ENCODE measurements at places on chromosomes 1 and 21.

DNA sequence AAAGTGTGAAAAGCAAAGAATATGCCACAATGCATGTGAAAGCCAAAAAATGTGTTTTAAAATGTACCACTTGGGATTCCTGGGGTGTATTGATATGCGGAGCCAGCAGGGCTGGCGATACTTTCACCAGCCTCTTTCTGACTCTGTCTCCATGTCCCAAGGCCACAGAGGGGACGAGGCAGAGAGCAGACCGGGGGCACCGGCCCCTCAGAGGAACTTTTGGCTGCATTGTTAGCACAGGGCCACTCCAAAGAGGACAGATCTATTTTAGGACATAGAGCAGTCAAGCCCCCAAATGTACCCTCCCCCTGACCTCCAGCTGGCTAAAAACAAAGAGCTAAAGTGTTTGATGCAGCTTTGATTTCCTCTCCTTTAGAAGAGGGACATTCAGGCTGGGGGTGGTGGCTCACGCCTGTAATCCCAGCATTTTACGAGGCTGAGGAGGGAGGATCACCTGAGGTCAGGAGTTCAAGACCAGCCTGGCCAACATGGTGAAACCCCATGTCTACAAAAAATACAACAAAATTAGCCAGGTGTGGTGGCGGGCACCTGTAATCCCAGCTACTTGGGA, 25.6 kb upstream of the ZNF436 start:
- no peak for DNase-seq

- DNase-seq = no peak
Observed at GRCh38 chr1:248811514-248812490, 13.9 kb downstream of the SH3BP5L start.

DNA sequence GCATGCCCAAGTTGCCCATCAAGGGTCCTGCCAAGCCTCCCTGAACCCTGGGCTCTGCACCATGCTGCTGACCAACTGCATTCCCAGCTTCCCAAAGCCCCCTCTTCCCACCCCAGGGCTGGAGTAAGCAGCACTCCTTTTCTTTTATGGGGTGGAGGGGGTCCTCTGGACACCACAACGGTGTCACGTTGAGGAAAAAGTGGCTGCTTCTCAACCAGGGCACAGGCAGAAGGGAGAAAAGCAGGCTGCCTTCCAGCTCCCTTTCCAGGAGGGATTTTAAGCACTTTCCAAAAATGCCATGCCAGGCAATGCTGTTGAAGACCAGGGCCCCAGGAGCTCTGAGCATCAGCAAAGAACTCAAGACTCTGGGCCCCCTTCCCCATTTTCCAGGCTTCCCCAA, 691 bp downstream of the RIMS3 start:
- no peak for DNase-seq

GRCh38 chr1:192005976-192006375, 152.3 kb upstream of the RGS18 start:
- DNase-seq = no peak

GRCh38 chr1:27773826-27774445, 917 bp downstream of the STX12 start:
- no peak for DNase-seq

GRCh38 chr1:233614173-233614742, 352 bp downstream of the KCNK1 start:
- DNase-seq = no peak

DNA sequence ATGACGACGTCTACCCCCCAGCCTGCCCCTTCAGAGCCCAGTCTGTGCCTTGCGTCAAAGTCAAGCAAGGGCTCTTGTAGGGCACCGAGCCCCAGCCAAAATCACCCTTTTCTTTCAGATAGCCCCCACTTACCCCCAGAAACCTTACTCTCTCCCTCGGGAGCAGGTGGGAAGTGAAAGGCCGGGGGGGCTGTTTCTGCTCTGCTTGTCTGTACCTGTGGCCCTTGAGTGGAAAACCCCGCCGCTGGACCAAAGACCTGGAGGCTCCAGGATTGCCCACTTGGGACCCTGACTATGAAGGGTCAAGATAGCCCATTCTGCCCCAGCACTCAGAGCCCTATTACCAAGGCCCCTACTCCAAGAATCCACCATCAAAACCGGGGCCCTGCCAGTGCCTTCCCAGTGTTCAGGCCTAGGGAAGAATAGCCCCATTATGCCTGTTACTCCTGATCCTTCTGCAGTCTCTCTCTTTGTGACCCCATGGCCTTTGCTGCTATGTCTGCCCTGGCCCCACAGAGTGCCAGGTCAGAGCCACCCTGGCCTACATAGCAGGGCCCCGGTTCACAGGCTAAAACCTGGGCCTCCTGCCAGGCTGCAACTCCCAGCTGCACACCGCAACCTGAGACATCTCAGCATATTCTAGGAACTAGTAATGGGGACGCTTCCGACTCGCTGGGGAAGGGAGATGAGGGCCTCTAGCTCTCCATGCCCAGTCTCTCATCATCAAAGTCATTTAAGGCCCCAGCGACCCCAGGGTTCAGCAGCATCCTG, 22.2 kb upstream of the HPDL start:
- DNase-seq = no peak

GRCh38 chr1:10724052-10724494, 72.4 kb downstream of the CASZ1 start:
- DNase-seq = no peak

DNA sequence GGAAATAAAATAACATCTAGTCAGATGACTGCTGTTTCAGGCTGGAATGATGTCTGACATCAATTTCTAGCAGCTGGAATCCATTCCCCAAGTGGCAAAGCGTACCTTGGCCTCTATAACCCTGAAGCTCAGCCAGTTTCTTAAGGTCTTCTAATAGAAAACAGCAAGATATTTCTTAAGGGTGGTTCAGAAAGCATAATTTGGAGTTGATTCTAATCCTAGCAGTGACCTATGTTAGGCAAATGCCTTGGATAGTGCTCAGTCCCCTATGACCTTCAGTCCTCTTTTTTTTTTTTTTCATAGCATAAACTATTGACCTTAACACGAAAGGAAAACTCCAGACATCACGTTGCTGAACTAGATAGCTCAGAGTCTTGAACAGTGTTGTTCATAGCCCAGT, 56.5 kb downstream of the LAMC2 start:
- no peak for DNase-seq

- no peak for DNase-seq
Observed at GRCh38 chr1:112689196-112689841, 14.9 kb downstream of the MOV10 start.

GRCh38 chr1:15406614-15407559, 2.8 kb upstream of the EFHD2 start:
- DNase-seq = no peak

- peak; percentile 50 for DNase-seq
Observed at GRCh38 chr1:236795757-236796667, 920 bp downstream of the MTR start.

- DNase-seq = no peak
Observed at GRCh38 chr1:36134505-36135329, 9.7 kb upstream of the COL8A2 start.

GRCh38 chr1:103084181-103084580, 24.1 kb downstream of the COL11A1 start:
- no peak for DNase-seq

GRCh38 chr1:221840511-221841243, 98.8 kb upstream of the DUSP10 start:
- no peak for DNase-seq

- DNase-seq = no peak
Observed at GRCh38 chr1:42964044-42964812, 5.6 kb upstream of the SLC2A1 start.

DNA sequence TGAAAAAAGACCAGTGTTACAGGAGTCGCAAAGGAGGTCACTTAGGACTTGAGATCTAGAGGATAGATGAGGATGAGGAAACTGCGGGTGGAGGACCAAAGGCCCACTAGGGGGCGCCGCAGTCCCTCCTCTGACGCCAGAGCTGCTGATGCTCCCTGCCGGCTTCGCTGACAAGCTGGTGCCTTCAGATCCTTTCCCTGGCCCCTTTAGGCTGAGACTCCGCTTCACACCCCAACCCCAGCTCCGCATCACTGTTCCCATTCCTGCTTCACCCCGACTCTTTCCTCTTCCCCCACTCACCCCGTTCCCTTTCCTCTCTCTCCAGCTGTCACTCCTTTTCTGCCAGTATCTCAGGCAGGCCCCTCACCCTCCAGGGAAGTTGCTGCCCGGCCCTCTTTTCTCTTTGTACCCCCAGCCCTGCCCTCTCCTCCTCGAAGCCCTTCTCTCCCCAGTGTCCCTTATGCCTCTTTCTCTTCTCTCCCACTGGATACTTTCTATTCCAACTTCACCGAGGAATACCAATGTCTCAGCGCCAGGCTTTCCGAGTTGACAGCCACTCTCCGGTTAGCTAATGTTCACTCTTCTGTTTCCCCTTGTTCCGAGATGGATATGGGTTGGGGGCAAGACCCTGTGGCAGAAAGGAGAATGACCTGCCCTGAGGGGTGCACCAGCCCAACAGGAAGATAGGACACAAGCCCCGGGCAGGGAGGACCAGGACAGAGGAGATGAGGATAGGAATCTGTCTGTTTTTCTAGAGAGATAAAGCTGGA, 4.5 kb downstream of the KCNJ9 start:
- DNase-seq = peak; percentile 82

GRCh38 chr1:197884173-197884572, 18.3 kb upstream of the C1orf53 start:
- no peak for DNase-seq

DNA sequence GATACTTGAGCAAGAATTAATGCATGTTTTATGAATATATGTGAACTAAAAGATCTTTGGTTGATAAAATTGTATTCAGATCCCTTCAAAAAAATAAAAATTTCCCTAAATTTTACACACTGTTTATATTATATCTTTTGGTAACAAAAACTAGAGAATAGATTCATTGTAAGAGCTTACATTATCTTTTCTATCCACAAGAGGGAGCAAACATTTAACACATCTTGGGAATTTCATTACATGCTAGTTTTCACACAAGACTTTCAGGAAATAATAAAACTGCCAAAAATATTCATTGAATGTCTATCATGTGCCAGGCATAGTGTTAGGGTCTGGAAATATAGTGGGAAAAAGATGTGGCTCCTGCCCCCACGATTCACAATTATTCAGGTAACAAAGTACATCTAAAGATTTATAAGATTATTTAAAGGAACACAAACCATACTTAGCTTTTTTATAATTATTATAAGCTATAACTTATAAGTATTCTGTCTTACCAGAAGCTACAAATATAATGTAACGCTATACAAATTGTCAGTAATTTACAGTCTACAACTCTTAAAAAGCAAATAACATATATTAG, 30.6 kb downstream of the FAF1 start:
- DNase-seq = no peak

GRCh38 chr1:88873737-88874349, 17.5 kb downstream of the GTF2B start:
- DNase-seq = no peak

GRCh38 chr1:173017792-173018191, 32.9 kb downstream of the TNFSF18 start:
- DNase-seq = no peak

- no peak for DNase-seq
Observed at GRCh38 chr1:89781494-89782126, 39.2 kb upstream of the LRRC8D start.

- DNase-seq = no peak
Observed at GRCh38 chr21:31909153-31910073, 36.6 kb downstream of the HUNK start.

GRCh38 chr1:60564916-60565750, 491.6 kb upstream of the C1orf87 start:
- no peak for DNase-seq

DNA sequence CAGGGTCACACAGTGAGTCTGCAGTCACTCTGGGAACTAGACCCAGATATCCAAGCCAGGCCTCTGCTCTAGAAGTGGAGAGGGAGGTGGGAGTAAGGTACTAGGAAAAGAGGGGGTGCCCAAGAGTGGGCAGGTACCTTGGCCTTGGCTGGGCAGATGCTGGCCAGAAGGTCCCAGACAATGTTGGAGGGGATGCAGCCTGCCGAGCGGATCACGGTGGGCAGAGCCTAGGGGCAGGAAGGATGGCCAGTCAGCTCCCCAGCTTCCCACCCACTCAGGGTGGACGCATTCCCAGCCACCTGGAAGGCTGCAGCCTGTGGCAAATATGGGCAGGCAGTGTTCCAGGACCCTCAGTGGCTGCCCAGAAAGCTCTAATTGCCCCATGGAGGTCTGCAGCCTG, 23.3 kb downstream of the SPOCD1 start:
- no peak for DNase-seq

DNA sequence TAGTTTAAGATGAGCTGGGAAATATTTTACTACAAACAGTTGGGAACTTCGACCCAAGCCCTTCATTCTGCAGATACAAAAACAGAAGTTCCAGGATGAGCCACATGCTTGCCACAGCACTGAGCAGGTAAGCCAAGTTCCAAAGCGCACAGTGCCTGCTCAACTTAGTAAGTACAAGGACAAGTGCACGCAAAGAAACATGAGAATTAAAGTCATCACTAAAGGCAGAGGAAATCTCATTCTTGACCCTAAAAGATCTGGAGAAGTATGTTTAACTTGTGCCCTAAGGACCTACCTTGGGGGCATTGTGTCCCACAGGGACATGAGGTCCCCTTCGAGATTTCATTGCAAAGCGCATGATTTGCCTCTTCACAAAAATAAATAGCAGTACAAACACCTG, 1.2 kb upstream of the UBAP2L start:
- no peak for DNase-seq

DNA sequence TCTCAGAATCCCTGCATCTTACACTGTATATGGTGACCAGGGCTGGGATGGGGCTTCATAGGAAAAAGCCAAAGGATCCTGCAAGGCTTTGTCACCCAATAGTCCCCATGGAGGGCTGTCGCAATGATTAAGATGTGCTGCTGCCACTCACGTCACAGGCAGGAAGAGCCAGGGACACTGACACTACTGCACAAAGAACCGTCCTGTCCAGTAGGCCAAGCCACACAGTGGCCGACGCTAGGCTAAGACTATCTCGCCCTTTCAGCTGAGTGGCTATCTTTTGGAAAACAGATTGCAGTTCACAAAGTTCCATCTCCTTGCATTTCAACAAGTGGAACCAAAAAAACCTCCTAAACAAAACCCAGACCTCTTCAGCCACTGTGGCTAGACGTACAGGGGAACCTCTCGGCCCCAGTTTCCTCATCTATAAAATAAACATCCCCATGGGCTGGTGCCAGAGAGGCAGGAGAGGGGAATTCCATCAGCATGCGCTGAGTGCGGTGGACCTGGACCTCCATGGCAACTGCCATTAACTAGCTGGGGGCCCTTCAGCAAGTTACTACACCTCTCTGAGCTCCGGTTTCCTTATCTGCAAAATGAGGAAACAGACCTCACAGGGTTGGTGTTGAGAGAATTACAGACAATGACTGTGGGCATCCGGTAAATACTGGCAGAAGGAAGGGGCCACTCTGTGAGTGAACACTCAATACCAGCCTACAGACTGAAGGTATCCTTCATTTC, 8.7 kb downstream of the CAPZB start:
- DNase-seq = no peak

- DNase-seq = no peak
Observed at GRCh38 chr1:84008631-84009030, 9.7 kb upstream of the TTLL7 start.

GRCh38 chr1:60893136-60893930, 189.0 kb upstream of the NFIA start:
- no peak for DNase-seq
